ENCODE measurements at places on chromosomes 2 and 18.

DNA sequence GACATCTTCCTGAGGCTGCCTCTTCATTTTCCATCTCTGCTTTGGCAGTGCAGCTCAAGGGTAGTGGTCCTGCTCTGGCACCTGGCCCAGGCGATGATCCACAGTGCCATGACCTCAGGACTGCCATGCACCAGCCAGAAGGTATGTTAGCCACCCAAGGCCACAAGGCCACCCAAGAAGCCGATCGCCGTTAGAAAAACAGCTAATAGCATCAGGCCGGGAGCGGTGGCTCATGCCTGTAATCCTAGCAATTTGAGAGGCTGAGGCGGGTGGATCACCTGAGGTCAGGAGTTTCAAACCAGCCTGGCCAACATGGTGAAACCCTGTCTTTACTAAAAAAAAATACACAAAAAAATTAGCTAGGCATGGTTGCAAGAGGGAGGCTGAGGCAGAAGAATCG is 28.4 kb upstream of the UGGT1 start:
- no peak for DNase-seq

DNA sequence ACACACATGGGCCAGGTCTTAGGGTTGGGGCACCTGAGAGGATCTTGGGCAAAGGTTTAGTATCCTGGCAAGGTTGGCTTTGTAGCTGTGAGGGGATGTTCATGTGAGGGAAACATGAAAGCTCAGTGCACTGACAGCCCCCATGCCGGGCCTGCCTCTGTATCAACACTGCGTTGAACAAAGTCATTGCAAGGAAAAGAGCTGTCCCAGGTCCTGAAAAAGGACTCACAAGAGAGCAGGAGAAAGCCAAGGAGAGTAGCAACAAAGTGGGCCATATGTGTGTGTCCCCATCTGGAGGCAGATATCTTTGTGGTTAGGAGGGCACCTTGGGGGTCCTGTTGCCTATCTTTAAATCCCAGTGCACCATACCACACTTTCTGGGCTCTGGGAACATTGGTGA is 237.8 kb upstream of the THSD7B start:
- DNase-seq = no peak

DNA sequence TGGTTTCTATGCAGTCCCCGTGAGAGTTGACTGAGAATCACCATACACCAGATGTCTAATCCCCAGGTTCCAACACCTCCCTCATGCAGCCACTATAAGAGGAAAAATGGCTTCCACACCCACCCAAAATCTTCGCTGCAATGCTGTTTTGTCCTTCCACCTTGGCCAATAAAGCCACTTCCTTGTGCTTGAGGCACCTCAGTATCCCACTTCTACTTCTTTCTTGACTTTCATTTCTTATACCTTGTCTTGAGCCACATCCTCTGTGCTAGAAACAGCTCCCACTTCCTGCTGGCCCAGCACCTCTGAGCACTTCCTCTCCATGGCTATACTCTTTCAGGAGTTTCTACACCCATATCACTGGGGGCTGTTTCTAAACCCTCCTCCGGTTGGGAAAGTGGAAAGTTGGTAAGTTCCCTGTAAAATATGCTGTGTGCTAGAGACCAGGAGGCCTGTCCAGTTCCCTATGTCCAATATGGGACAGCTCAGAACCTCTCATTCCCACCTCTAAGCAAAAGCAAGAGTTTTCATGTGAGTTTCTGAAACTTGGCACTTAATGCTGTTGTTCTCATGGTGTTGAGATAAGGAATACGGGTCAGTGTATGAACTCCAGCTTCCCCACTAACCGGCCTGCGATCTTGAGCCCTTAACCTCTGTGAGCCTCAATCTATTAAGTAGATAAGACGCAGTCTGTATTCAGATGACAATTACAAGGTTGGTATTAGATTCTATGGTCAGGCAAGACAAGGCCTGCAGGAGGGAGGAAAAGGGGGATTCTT is 209.1 kb upstream of the ID2 start:
- DNase-seq = no peak

DNA sequence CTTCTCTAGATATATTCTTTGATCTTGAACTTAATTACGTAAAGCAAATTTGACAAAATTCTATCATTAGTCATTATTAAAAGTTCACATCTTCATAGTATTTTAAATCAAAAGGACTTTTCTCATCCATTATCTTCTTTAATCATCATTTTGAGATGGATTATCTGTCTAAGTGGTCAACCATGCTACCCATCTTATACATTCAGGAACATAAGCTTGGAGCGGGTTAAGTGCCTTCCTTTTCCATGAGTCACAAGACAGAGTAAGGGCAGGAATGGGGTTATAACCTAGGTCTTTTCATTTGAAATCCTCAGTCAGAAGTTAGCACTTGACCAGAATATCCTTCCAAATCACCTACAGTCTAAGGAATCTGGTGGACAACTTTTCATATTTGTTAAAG is 297.1 kb downstream of the TCF4 start:
- DNase-seq = no peak

- DNase-seq = no peak
Measured at GRCh38 chr2:146244830-146245229, 1600.0 kb upstream of the ACVR2A start.

DNA sequence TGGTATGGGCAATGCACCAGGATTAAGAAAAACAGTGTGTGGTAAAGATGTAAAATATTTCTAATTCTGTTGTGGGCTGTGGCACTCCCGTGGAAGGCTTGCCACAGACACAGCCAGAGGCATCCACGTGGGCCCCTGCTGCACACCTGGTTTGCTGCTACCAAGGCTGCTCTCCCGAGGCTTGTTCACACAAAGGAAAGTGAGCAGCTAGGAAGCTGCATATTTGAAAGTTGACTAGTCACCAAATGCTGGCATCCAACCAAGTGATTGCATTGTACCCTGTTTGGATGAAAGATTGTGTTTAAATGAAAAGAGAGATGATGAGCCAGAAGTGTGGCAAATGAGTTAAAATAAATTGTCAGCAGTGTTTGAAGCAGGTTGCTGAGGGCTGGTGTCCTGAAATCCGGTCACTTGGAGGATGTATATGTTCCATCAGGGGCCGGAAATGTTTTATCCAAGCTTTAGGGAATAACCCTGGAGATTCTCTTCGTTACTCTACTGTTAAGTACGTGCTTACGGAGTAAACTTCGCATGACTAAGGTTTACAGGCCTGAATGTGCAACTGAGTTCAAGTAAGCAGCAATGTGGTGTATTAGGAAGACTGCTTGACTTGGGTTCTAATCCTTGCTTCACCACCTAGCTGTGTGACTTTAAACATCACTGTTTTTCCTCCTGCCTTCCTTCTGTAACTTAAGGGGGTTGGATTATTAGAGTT is 86.1 kb downstream of the MSH2 start:
- no peak for DNase-seq

DNA sequence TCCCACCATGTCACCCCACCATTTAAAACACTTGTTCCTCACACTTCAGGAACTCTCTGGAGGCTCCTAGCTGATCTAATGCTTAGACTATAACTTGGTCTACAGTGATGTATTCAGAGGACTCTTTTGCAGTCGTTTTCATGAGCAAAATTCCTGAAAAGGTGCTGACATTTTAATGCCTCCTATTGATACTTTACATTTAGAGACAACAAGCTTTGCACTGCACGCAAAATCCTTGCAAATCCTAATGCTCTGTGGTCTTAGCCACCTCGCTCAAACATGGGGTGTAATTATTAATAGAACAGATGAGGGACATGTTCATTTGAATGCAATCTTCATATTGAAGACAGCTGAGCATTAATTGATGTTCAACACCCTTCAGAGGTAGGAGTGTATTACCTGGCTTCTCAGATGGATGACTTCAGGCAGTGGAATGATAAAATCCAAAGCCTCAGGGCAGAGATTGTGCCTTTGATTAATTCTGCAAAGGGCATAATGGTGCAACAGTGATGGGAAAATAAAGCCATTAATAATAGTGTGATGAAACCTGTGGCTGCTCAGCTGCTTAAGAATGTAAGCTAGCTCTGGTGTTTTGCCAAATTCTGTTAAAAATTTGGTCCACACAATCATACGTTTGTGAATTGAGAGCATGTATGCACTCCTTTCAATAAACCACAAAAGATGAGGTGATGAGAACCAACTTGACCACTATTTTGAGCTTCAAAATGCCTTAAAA is 5.4 kb downstream of the CTAGE1 start:
- no peak for DNase-seq

DNA sequence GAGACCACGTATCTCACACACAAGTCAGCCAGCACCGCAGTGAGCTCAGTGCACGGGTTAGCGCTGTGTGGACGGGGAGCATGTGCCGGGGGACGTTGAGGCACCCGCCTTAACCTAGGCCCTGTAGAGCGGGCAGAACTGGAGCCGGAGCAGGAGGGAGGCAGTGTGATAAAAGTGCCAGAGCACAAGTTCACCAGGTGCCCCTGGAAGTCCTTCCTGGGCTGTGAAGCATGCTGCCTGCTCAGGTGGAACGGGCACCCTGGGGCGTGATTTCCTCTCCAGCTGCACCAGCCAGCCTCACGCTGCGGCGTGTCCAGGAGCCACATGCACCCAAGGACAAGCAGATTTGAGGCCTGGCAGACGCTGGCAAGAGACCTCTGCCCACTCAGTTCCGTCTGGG is 50.3 kb downstream of the ITGB1BP1 start:
- no peak for DNase-seq

DNA sequence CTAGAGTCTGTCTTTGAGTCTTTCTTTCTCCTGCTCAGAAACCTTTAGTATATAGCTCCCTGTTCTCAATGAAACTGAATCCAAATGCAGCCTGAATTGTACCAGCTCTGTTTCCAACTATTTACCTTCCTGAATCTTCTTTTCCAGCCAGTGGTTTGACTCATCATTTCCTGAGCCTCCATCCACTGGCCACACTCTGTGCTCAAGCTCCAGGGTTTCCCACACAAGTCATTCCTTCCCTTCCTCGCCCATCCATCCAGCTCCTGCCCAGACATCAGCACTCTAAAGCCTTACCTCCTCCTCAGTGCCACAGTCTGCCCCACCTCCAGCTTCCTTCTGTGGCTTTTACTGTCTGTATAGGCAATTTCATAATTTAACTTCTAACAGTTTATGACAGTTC is 233.6 kb upstream of the RASGRP3 start:
- no peak for DNase-seq

- DNase-seq = no peak
Measured at GRCh38 chr2:169637620-169638019, 53.5 kb downstream of the PPIG start.

DNA sequence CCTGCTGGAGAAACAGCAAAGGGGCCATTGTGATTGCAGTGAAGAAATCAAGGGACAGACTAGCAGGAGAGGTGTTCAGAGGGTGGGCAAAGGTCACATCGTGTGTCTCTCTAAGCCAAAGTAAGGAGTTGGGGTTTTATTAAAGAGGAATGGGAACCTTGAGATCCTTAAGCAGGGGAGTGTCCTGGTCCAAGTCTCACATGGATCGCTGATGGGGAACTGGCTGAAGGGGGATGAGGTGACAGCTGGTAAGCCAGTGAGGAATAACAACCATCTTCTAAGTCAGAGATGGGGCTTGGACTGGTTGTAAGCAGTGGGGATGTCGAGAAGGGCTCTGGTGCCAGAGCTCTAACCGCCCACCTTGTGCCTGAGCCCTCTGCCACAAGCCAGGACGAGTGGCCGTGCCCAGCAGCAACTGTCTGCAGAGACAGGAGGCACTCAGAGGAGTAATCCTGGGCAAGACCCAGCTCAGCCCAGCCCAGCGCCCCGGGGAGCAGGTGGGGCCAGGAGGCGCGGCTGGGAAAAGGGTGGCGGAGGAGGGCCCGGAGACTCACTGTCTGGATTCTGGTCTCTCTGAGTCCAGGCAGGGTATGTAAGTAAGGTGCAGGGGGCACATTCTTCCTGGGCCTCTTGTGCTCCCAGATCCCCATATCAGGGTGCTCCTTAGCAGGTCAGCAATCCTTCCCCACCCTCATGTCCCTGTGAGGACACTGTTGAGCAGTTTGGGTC is 13.7 kb downstream of the WNT10A start:
- no peak for DNase-seq

DNA sequence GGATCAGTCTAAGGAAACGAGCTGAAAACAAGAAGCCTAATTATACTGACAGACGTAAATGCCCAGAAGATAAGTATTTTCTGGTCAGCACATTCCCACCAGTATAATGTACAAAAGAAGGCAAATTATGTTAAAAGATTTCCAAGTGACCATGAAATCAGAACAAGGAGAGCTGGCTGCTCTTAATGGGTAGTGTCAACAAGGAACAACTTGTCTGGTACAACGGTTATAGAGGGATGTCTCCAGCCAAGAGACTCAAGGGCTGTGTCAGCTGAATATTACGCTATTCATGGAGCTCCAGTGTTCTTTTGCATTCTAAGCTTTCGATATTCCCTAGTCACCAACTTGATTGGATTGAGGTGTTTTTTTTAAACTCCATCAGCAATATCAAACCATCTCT is 8.6 kb upstream of the L3MBTL4 start:
- no peak for DNase-seq

GRCh38 chr2:144152817-144153271 is 367.1 kb downstream of the ZEB2 start:
- no peak for DNase-seq

DNA sequence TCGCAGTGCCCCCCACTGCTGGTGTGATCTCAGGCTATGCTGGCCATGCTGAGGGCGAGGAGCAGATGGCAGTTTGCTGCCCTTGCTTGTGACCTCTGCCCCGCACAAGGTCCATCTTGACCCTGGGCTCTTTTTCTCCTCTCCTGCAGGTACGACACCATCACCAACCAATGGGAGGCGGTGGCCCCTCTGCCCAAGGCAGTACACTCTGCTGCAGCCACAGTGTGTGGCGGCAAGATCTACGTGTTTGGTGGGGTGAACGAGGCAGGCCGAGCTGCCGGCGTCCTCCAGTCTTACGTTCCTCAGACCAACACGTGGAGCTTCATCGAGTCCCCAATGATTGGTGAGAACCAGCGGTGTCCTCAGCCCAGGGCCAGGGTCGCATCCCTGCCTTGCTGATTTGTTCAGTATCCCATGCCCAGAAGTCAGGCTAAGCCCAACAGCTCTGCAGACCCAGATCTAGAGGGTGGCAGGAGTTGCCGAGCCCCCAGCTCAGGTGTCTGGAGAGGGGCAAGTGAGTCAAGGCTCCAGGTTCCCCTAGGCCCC is 223.8 kb downstream of the ATAD2B start:
- no peak for DNase-seq

DNA sequence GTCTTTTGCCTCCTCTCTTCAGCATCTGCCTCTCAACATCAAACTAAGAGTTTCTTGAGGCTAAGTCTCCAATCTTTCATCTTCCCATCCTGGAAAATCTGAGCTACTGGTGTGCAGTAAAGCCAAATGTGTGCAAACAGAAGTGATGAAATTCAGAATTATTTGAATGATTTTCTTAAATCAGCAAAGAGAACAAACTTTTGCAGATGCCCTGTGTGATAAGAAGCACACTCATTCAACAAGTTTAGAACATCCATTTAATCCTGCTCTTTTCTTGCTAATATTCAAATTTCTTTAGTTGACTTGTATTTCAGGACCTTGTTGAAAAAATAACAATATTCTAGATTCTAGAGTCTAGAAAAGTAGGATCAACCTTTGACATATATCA is 1374.9 kb upstream of the CELF4 start:
- DNase-seq = no peak

GRCh38 chr2:56224316-56224715 is 40.5 kb downstream of the CCDC85A start:
- DNase-seq = no peak

GRCh38 chr2:163852616-163853015 is 116.8 kb upstream of the FIGN start:
- DNase-seq = no peak

GRCh38 chr2:101596333-101596732 is 101.2 kb upstream of the MAP4K4 start:
- DNase-seq = no peak

- DNase-seq = no peak
Measured at GRCh38 chr2:149313512-149313972, 16.8 kb upstream of the LYPD6 start.

Data from stimulated activated CD4-positive, alpha-beta T cell treated with anti-CD3 and anti-CD28 coated beads, Interleukin-2, amount 100 ng/mL, for 4 hours (primary cell).